ENCODE measurements at places on chromosomes 5 and 9.

DNA sequence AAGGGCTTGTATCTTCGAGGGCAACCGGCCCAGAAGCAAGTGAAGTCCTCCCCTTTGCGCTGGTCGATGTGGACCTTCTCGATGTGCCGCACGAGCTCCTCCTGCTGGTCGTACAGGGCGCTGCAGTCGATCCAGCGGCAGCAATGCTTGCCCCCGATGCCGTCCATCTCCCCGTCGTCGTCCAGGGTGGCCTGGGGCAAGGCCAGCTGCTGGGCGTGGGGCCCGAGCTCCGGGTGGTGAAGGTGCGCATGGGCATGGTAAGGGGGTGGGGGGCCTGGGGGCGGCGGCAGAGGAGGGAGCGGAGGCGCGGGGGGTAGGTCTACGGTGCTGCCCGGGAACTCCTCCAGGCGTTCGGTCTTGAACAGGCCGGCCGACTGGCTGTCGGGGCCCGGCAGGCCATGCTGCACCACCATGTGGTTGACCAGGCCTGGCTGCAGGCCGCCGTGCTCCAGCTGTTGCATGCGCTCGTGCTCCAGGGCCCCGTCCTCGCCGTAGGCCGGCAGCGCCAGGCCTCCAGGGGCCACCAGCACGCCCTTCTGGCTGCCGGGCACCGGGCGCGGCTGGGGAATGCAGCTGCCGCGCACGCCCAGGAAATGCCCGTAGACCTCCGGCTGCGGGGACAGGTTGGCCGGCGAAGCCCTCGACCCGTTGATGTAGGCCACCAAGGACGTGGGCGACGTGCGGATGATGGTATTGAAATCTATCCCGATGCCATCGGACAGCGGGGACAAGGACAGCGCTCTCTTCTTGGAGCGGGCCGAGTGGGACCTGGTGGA is 181.8 kb downstream of the GLIS3 start:
- no peak for DNase-seq

DNA sequence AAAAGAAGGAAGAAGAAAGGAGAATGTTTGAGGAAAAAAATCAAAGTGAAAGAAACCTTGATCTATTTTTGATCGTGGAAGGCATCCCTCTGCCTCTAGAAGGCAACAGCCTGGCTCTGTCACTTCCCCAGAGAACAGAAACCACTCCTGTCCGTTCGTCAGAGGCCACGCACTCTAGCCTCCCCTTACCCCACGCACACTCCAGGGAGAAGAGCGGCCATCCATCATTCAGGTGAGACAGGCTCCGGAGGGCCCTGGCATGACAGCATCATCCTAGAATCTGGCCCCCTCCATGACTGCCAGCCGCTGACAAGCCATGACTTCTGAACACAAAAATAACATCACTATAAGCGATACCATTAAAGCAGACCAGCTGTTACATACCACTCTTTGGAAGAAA is 135.8 kb downstream of the ROR2 start:
- no peak for DNase-seq

DNA sequence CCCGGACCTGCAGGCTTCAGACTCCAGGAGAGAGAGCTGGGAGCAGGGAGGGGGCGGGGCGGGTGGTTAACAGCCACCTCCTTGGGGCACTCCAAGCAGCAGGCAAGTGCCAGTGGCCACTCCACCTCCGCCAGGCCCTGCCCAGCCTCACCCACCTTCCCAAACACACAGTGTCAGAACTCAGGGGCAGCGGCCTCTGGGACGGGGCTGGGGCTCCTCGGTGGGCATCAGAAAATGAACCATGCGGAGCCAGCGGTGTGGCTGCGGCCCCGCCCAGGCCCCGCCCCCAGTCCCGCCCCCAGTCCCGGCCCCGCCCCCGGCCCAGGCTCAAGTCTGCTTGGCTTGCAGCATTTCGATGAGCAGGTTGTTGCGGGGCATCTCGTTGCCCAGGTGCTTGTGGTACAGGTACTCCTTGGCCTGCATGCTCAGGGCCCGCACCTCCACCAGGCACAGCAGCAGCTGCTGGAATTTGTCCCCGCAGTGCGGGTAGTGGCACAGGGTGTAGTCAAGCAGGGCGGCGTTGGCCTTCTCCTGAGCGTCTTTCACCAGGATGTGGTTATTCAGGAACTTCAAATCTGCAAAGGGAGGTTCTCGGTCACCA is 24.7 kb downstream of the NR5A1 start:
- DNase-seq, result no peak

DNA sequence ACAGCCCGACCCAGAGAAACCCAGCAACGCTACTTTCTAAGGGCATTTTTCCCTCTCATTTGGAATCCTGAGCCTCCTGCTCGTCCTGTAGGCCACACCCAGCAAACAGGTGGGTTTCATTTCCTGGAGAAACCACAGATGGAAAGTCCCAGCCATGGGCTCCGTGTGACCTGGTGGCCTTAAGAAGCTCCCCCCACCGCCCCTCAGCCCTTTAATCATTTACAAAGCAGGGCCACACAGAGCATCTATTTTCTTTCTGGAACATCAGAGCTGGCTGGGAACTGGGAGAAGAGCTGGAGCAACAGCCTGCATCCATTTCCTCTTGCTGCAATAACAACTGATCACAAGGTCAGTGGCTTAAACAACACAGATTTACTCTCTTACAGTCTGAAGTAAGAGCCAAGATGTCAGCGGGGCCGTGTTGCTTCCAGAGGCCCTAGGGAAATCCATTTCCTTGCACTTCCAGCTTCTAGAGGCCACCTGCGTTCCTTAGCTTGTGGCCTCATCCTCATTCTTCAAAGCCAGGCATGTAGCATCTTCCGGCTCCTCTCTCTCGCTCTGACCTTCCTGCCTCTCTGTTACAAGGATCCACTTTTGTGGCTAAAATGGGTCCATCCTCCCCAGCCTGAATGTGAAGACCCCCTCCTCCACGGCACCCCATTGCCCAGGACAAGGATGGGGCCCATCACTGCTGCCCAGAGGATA is 40.5 kb downstream of the C9orf50 start:
- no peak for DNase-seq

GRCh38 chr9:136370037-136370436 is 3.4 kb downstream of the CARD9 start:
- no peak for DNase-seq

GRCh38 chr5:6904860-6905259 is 191.6 kb downstream of the TENT4A start:
- DNase-seq, result no peak

DNA sequence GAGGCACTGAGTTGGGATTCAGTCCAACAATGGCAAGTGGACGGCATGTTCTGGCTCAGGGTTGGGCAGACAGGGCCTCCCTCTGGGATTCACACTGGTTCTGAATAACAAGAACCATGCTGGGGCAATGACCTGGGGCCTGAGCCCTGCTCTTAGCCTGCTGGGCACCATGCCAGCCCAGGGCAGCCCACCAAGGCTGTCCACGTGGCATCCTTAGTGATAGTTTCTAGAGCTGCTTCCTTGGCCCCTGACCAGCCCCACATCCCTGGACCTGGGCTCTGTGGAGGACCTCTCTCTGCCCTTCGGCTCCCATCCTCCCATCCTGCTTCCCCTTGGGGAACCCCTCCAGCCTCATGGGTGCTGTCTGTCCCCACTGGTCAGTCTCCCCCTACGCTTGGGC is 22.3 kb upstream of the OLFM1 start:
- no peak for DNase-seq

GRCh38 chr9:87063871-87064270 is 116.6 kb upstream of the GAS1 start:
- no peak for DNase-seq

GRCh38 chr9:32399110-32399815 is 14.8 kb downstream of the ACO1 start:
- DNase-seq, result no peak

GRCh38 chr5:171705036-171705435 is 80.6 kb upstream of the SMIM23 start:
- DNase-seq, result no peak

DNA sequence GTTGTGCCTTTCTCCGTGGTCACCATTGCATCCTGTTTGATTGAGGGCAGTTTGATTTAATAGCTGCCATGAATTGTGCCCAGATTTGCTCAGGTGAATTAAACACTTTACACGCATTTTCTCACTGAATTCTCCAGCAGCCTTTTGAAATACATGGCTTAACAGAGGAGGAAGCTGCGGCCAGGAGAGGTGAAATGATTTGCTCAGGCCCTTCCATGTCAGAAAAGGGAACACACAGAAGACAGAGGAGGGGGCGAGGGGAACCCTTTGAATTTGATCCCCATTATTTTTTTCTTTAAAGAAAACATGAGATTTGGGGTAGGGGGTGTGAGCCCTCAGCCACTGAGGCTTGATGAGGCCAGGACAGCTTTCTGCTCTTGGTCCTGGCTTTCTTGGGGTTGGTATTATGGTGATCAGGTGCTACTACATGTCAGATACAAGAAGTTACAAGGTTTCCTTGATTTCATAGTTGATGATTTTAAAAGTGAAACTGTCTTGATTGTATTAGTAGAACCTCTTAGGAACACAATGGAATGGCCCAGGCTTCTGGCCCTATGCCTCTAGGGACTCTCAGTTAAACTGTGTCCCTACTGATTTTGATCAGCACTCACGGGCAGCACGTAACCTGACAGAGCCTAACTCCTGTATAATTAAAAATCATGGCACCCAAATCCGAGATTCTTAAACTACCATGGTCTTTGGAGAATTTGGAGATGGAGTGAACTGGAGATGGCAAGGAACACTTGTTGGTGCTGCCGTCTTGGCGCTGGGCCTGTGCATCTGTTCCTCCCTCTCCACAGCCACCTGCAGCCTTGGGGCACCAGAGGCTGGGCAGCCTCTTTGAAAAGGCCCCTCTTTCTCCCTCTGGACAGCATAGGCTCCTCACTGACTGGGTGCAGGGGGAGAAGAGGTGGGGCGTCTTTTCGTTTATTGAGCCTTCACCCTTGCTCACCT is 107.9 kb downstream of the TRIO start:
- DNase-seq, result no peak

GRCh38 chr5:158462349-158463114 is 603.6 kb upstream of the CLINT1 start:
- DNase-seq, result no peak

DNA sequence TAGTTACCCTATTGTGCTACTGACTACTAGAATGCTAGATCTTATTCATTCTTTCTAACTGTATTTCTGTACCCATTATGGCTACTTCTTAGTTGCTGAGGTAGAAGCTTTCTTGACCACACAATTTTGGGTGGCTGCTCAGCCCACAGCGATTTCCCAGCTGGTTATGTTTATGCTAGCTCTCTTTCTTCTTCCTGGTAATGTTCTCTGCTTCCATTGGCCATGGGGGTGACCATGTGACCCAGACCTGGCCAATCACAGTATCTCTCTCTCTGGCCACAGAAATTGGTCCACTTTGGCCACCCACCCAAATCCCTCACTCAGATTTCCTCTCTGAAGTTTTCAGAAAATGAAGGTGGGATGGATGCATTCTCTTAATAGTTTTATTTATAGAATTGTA is 427.9 kb upstream of the CLINT1 start:
- no peak for DNase-seq

DNA sequence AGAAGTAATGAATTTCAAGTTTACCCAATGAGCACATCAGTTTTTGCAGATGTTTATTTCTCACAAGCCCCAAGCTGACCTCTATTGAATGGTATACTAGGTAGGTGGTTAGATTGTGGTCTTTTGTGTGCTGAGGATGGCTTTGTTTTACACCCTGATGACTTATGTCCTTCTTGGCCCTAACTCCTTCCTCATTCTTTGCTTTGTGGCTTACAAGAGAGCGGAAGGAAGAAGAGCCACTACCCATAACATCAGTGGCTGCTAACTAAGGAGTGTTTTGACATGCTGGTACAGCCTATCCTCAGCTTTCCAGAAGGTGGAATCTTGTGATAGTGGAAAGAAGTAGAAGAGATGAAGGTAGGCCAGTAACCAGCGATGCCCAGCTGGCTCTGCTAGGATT is 85.7 kb upstream of the NTRK2 start:
- no peak for DNase-seq

- no peak for DNase-seq
Observed at GRCh38 chr9:129640871-129641749, 841 bp downstream of the ASB6 start.
